IMR-90 (cell line): ENCODE measurements at places on chromosomes 5 and 9. TPM values are rescaled to one million over a fixed set of nuclear protein-coding genes. Genes with fewer than 3 reads are reported as not detected.

Gene ACTBL2
- total RNA-seq, result 1.6 and 1.7 TPM in 2 replicates

Gene KYAT1
- total RNA-seq, result 5.8 and 6.8 TPM in 2 replicates

DNA sequence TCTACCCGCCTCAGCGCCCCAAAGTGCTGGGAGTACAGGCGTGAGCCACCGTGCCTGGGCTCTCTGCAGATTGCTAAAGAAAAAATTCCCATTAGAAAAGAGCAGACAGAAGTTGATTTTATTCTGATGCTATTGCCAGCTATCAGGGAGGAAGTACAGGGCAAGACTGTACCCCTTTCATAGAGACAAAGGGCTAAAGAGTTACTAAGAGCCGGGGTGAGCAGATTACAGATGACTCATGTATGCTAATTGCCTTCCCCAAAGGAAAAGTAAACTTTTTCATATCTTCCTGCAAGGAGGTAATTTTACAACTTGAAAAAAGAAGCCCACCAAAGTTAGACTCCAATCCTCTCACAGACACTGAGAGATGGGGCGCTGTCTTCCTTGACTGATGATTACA is 42.3 kb upstream of the MCTP1 start:
- DNase-seq, result no peak

- no peak for DNase-seq
Measured at GRCh38 chr5:79257314-79257713, 21.4 kb downstream of the JMY start.

- no peak for DNase-seq
Measured at GRCh38 chr5:9269014-9269413, 276.9 kb downstream of the SEMA5A start.

GRCh38 chr5:8458038-8458383 is 589.1 kb downstream of the MTRR start:
- DNase-seq, result peak; percentile 23
